ENCODE measurements at places on chromosomes 1 and 21.

DNA sequence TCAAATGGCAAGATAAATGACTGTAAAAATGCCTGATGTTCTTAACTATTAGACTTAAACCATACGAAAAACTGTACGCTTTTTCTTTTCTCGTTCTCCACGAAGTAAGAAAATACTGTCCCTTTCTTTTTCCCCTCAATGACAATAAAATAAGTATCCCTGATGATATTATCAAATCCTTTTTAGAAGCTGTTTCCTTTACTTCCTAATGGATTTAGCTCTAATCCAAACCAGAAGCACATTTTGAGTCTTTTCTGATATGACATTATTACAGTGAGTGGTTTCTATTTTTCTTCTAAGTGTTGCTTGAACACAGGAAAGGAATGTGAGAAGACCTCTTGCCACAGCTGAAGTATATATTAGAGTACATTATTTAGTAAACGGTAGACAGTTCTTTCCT is 32.4 kb downstream of the DNM3 start:
- no peak for DNase-seq

DNA sequence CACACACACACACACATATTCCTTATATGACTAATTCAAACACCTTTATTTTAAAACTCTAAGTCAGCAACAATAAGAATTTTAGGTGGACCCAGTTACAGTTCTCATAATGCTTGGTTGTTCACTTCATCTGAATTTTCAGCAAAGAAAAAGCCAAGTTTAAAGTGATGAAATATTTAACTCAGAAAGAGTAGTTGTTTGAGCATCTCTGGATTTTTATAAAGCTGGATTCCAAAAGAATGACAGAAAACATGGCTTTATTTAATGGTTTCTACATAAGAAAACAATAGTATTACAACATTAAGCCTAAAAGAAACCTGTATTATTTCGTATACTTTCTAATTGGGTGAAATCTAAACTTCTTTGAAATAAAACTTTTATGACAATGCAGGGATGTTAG is 54.2 kb upstream of the ADAMTS5 start:
- DNase-seq = no peak

DNA sequence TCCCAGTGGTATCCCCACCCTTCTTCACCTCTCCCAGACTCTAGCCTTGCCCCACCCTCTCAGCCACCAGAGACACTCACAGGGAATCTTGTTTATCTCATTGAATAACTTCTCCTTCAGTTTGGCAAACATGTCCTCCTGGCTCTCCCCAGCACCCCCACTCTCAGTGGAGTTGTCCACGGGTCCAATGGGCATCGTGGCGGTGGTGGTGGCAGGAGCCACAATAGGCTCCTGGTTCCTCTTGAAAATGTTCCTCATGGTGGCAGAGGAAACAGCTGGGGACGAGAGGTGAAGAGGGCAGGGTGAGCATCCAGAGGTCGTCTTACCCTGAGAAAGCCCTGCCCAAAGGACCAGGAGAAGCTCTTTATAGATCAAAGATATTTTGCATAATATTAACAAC is 104.7 kb downstream of the SYT2 start:
- DNase-seq = no peak

DNA sequence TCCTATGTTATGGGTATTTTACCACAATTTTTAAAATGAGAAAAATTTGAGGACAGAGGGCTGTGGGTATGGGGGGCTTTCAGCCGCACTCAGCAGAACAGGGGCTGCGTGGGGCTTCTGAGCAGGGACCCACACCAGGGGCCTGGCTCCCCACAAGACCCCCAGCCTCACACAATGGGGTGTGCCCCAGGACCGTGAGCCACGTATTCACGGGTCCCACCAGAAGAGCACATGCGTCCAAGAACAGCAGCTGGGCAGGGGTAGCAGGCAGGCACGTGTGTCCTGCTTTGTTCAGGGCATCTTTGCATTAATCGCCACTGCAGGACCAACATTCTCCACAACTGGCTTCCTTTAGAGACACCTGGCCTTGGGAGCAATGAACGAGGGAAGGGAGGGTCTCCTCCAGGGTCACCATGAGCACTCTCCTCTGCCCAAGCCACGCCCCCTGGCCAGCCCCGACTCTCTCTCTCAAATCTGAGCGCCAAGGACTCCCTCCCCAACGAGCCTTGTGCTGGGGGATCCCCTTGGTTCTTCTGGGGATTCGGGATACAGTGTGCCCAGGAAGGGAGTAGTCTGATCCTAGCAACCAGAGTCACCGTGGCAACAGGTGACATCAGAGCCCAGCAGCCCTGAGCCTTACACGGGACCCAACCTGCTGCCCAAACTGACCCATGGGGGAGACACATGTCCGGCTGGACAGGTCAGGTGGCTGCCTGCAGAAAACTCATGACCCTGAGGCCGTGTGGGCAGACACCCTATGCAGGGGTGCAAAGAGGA is 7.4 kb upstream of the ARF1 start:
- DNase-seq = no peak

GRCh38 chr1:12171206-12172041 is 4.6 kb downstream of the TNFRSF1B start:
- DNase-seq = no peak

DNA sequence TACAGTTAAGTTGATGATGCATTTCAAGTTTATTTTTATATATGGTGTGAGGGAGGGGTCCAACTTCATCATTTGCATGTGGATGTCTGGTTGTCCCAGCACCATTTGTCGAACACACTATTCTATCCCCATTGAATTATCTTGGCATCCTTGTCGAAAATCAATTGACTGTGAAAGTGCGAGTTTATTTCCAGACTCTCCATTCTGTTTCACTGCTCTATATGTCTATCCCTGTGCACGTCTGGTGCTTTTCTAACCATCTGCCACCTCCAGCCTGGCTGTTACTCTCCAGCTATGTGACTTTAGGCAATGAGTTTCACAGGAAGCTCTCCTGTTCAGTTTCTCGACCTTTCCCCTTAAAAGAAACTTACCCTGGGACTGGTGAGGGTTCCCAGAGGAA is 137.1 kb upstream of the KLHDC7A start:
- no peak for DNase-seq

DNA sequence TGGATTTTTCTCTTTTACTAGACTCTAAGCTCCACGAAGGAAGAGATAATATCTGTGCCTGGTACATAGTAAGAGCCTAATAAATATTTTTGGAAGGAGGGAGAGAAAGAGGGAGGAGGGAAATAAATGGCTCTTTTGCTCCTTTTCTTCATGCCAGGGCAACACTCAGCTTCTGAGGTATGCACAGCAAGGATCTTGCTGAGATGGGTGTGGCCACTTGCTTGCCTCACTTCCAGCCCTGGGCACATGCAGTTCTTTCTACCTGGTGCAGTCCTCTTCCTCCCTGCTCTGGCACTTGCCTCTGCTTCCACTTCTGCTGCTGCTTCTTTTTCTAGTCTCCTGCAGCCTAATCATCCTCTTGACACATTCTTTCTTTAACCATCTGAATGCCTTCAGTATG is 148.1 kb downstream of the FGGY start:
- no peak for DNase-seq

- DNase-seq = peak; percentile 80
These were observed 102.8 kb upstream of the C1orf21 start for GRCh38 chr1:184283999-184284398.

GRCh38 chr1:160544647-160545046 is 21.6 kb upstream of the SLAMF6 start:
- no peak for DNase-seq

DNA sequence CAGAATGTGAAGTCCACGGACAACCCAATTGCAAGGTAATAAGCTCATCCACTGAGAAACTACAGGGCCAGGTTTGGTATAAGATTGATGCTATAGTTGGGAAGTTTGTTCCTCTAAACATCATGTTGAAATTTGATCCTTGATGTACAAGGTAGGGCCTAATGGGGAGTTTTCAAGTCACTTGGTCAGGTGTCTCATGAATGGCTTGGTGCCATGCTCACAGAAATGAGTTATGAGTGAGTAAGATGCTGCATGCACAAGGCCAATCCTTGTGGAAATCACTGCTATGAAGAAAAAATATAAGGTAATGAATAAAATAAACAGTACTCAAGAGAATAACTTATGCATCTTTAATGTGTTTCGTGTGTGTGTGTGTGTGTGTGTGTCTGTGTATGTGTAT is 1891.2 kb downstream of the NCAM2 start:
- DNase-seq = no peak

DNA sequence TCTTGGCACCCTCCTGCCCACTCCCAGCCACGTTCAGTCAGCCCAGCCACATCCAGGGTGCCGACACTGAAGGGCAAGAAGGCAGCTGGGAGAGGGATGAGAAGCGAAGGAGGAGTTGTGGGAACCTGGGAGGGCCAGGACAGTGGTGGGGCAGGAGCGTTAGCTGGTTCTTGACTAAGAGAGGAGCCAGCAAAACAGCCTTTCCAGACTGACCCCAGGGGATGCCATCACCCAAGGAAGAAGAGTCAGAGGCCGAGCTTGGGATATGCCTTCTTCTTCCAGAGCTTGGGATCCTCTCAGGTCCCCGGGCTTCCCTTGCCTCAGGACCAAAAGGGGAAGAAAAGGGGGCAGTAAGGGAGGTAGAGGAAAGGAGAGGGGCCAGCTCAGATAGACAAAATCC is 7.2 kb downstream of the INKA2 start:
- no peak for DNase-seq

- no peak for DNase-seq
These were observed 72.0 kb downstream of the WARS2 start for GRCh38 chr1:119068427-119068826.

DNA sequence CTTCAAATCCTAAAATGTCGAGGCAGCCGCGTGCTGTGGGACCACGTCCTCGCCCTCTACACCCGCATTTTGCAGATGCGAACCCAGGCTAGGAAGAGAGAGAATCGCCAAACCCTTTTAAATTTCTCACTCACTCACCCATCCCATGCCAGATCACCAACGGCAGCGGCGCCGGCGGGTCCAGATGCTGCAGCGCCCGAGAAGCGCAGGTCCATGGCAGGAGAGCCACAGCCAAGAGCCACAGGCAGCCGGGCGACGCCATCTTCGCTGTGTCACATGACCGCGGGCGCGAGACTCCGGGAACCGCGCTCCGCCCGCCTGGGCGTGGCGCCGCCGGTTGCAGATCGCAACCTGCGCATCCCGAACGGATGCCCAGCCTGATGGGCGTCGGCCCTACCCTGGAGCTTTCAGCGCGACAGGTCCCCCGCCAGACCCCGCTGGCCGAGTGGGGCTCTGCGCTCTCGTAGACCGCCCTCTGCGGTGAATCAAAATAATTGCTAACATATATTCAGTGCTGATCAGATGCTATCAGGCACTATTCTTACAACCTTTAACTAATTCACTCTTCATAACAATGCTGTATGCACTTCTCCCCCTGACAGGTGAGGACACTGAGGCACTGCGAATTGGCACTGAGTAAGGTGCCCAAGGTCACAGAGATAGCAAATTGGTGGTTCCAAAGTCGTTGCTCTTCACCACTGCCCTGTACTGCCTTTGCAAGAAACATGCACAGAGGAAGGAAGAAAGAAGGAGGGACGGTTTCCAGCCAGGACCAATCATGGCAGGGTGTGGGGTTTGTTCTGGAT is at the start of gene PPT1:
Gene PPT1 (minus strand): TSS at position 276 of the 806 bp plus-strand sequence. CDS start 14 bp downstream, at position 262.
- DNase-seq = no peak

GRCh38 chr1:118183586-118183985 is 1.4 kb downstream of the SPAG17 start:
- DNase-seq = no peak

DNA sequence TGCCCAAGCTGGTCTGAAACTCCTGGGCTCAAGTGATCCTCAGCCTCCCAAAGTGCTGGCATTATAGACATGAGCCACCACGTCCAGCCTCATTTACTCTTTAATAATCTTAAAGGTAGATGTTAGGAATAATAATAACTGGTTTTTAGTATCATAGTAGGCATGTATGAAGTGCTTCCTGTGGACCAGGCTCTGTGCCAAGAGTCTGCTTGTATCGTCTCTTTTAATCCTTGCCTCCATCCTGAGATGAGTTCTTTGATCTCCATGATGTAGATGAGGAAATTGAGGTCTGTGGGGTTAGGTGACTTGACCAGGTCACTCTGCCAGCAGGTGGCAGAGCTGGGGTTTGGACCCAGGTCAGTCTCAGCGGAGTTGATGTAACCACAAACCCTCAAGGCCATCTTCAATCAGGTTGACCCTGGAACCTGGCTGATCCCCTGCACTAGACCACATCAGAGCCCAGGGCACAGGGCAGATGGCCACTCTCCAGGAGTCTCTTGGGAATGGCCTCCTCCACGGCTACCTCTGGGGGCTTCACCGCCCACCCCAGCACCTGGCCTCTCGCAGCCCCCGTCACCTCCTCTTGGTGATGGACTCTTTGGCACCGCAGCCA is 11.3 kb downstream of the EFHD2 start:
- no peak for DNase-seq

GRCh38 chr21:41160036-41160435 is 7.9 kb upstream of the BACE2 start:
- DNase-seq = no peak

DNA sequence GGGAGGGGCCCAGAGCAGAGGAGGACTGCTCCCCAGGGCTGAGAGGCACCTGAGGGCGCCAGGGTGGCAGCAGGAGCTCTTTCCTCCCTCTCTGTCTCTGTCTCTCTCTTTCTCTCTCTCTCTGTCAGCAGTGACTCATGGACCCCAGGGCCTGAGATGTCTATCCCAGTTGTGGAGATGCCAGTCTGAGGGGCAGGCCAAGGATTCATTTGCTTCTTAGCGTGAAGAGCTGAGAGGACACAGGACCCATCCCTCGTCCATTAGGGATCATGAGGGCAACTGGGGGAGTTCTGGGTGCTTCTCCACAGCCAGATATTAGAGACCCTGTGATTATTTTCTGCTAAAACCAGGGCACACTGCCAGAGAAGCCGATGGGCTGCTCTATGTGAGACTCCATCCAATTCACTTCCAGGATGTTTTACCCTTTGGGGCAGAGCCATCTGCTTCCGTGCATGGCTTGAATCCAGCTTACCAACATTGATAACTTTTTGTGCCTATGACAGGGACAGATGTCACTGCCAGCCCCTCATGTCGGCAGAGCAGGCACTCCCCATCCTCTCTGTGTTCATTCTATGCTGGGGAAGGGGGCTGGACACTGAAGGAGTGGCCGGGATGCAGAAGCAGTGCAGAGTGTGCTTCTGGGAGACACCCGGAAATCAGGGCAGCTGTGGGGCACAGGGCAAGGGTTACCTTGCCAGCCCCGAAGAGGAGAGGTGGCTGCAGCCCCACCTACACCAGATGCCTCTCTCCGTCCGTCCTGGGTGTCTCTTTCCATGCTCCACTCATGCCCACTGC is 4.1 kb upstream of the PCBP3 start:
- DNase-seq = no peak

Measured in AG04450 (cell line).